Activated CD8-positive, alpha-beta T cell treated with anti-CD3 and anti-CD28 coated beads, Interleukin-2, amount 10 ng/mL, durations not matched to agents 7 days and 5 days (primary cell): ENCODE measurements at places on chromosomes 1 and 21. TPM values are rescaled to one million over a fixed set of nuclear protein-coding genes. Genes with fewer than 3 reads are reported as not detected.

DNA sequence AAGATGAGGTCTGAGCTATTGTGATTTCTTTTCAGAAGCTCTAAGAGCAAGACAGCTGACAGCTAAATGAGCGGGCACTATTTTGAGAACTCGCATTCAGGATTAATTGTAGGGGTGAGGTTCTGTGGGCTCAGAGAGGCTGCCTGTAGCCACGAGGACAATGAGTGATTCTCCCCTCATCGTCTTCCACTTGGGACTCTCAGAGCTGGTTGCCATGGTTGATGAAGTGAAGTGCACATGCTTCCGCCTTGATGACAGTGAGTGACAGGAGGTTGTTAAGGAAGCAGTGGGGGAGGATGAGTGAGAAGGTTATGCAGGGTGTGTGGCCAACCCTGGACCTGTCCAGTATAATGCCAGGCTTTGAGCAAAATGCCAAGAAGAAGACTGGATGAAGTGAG is 341.7 kb downstream of the PCP4 start:
- DNase-seq, result no peak

DNA sequence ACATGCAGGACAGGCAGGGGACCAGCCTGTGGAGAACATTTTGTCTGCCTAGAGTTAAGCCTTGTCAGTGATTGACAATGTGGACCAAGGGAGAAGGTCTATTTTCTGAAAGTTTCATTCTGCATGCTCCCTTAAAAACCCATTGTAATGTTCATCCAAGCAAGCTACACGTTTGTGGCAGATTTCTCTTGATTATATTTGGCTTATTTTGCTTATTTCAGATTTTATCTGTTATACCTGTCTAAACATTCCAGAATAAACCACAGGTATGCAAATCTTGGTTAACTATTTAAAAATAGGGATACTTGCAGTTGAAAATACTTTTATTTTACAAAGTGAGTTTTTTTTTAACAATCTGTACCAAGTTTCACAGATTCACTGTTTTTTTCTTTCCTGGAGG is 78.2 kb upstream of the F3 start:
- DNase-seq, result no peak

DNA sequence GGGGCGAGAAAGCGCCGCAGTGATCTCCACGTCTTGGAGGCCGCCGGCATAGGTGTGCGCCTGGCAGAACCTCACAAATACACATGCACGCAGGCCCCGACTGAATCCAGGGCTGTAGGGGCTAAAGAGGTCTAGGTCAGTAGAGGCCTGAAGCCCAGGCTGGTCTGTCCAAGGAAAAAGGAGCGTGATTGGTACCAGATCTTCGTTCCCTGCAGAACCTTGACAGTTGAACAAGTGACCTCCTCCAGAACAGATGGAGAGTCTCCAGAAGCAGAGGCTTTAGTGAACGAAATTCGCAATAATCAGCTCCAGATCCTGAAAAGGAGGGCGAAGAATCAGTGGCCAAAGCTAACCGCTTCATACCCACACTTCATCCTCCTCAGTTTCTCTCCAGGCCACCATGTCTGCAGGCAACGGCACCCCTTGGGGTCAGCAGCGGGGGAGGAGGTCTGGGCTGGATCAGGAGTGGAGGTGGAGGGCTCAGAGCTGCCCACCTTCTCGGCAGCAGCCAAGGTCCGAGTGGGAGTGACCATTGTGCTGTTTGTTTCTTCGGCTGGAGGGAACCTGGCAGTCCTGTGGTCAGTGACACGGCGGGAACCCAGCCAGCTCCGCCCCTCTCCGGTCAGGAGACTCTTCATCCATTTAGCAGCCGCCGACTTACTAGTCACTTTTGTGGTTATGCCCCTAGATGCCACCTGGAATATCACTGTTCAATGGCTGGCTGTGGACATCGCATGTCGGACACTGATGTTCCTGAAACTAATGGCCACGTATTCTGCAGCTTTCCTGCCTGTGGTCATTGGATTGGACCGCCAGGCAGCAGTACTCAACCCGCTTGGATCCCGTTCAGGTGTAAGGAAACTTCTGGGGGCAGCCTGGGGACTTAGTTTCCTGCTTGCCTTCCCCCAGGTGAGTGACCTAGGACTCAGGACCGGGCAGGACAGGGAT is 749 bp upstream of the PEX11B start:
- DNase-seq, result peak; percentile 37

DNA sequence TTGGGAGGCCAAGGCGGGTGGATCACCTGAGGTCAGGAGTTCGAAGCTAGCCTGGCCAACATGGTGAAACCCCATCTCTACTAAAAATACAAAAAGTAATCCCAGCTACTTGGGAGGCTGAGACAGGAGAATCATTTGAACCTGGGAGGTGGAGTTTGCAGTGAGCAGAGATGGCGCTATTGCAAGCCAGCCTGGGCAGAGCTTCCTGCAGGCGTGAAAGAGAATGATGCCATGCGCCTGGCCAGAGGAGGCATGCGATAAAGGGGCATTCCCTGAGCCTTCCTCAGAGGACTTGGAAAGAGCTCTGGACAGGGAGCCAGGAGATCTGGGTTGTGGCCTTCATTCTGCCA is 3.2 kb downstream of the E2F2 start:
- DNase-seq, result no peak

DNA sequence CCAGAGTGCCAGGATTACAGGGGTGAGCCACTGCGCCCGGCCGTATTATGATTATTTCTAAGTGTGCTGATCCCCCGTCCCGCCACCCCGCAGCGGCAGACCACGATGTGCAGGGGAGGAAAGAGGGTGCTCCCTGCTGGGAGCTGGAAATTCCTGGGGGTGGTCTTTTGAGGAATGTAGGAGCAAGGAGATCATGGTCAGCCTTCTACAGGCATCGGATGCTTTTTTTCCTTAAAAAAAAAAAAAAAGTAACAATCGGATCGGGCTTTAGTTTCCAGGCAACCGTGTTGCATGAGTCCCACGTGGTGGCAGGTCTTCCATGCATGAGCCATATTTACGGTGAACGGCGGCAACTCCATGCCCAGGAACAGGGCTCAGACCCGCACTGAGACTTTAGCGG is 74.2 kb upstream of the COX20 start:
- DNase-seq, result no peak

DNA sequence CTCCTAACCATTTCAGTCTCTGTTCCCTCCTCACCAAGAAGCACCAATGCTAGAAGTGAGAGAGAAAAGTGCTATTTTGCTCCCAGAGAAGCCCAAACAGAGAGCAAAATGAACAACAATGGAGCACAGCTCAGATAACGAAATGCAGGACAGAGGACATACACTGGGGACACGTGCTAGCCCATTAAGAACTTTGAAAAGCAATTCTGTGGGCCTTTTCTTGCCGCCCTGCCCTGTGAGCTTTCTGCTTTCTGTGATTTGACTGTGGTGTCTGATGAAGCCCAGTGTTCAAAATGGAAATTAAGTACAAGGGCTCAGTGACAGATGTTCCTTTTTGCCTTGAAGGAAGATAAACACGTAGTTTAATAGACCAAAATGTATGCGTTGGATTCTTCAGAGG is 130.8 kb downstream of the S1PR1 start:
- no peak for DNase-seq

DNA sequence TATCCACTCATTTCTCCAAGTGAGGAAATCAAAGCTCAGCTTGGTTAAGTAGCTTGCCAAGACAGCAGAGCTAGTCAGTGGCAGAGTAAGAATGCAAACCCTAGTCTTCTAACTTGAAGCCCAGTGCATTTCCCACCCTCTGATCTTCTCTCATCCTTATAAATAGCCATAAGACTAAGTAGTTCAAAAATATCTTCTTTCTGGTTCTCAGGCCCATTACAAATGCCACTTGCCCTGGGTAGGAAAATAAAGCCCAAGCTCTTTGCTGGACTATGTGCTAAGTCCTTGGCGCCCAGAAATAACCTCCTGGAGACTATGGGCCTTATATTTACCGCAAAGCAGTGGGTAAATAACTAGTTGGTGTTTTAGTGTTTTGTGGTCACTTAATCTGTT is 505.8 kb downstream of the PLPP3 start:
- DNase-seq, result no peak

DNA sequence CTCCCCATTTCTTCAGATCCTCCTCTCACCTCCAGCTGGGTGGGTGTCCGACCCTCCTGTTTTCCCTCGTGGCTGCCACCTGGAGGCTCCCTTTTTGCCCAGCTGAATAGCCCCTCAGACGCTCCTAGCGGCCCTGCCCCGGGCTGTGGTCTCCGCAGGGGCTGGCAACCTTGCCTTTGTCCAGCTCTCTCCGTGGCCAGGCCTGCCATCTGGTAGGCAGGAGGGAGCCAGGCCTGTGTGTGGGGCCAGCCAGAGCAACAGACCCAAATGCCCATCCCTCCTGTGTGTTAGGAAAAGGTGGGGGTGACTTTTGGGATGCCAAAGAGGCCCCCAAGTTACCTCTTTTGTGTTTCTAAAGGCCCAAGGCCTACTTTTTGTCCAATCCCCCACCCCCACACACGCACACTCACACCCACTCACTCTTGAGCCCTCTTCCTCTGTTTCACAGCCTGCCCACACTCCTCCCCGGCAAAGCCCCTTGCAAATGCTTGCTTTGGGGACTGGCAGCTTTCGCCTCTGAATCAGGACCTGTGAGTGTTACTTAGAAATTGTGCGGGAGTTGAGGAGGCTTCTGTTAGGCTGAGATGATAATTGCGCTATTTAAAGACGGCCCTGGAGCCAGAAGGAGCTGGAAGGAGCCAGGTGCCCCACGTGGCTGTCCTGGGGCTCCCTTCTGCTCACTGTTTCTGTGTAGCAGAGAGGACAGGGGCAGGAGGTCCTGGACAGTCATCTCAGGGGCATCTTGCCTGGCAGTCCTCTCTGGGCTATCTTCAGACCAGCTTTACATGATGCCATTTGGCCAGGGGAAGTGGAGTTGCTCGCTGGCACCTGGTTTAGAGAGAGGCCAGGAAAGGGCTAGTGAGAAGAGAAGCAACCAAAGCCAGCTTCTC is 9.1 kb downstream of the PPFIA4 start:
- no peak for DNase-seq

GRCh38 chr1:125065821-125066180 is 3881.0 kb downstream of the SRGAP2C start:
- DNase-seq, result no peak

Gene ADAM15
- 29.8 TPM for total RNA-seq

Gene PGLYRP4
- not detected for total RNA-seq

Gene KRTAP13-2
- total RNA-seq, result not detected

Gene ATXN7L2
- total RNA-seq, result 11.6 TPM

Gene CELA3A
- not detected for total RNA-seq

Gene SPRR1A
- not detected for total RNA-seq

Gene SLC6A9
- total RNA-seq, result 2.3 TPM
